ENCODE measurements at places on chromosomes 12 and 14.

DNA sequence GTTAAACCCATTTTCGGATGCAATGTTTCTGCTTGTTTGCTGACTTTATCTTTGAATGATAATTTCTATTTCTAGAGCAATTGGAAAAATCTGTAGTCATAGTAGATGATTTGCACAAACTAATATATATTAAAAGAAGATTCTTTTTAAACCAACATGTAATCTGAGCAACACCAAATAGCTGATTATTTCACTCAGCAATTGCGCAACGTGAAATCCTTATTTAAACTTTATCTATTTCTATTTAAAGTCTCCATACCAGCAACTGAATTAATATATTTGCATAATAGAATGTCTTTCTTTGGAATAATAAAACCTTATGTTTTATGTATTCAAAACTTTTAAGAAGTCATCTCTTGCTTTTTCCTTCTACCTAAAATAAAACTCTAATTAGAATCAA, 1132.4 kb downstream of the FLRT2 start:
- no peak for DNase-seq

DNA sequence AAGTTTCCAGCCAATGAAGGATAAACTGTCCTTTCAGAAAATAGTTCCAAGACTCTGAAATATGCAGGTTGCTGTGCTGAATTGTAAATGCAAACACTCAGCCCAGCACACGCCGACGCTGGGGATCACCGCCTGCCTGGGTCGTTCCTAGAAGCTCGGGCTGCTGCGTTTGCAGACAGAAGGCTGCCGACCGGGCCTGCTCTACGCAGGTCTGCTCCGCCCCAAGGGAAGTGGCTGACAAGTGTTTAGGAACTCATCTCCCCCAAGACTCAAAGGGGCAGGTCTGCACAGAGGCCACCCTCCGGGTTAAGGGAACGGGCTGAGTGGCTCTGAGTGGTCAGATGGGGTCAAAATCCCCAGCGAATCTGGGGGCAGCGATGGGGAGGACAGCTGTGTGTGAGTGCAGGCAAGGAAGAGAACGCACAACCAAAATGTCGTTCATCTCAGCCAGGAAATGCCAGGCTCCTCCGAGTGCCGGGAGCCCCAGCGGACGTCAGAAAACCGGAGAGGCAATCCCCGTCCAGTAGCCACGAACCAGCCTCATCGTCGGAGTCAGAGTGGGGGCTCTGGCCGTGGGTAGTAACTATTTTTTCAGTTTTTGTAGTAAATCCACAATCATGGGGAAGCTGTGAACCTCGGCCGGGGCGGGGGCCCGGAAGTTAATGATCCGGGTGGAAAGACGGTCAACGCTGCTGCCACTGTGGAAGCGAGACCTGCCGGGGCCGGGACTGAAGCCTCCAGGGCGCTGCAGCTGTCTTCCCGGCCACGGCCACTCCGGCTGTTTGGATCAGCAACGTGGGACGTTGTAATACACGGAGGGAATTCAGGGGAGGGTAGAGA, 6.0 kb downstream of the GALNT9 start:
- no peak for DNase-seq

GRCh38 chr14:26941521-26941920, 343.7 kb upstream of the NOVA1 start:
- DNase-seq: no peak

GRCh38 chr14:36256126-36256801, 64.2 kb downstream of the MBIP start:
- DNase-seq: no peak

DNA sequence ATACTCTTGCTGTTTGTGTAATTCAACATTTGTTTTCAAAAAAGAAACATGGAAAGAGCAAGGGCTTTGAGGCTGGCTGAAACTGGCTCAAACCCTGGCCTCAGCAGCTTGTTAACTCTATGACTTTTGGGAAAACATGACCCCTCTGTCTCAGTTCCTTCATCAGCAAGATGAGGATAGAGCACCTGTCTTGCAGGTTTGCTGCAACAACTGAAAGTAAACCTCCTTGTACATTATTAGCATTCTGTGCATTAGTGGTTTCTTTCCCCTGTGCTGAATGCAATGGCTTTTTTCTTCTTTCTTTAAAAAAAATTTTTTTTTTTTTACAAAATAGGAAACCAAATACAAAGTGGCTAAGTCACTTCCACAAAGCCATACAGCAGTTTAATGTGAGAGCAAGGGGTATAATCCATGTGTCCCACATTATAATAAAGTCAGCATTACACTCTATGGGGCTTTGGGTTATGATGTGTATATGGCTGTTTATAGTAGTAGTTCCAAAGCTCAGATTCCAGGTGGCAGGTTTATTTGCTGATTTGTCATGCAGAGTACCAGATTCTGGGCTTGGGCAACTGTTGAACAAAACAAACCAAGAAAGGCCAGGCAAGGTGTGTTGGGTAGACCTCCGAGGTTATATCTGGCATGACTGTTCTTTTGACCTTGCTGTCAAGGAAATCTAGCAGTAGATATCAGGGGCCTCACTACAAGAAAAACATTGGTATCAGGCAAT, 194.5 kb upstream of the CNOT2 start:
- no peak for DNase-seq

- DNase-seq: no peak
These were observed 7.6 kb upstream of the E2F7 start for GRCh38 chr12:77072833-77073495.

DNA sequence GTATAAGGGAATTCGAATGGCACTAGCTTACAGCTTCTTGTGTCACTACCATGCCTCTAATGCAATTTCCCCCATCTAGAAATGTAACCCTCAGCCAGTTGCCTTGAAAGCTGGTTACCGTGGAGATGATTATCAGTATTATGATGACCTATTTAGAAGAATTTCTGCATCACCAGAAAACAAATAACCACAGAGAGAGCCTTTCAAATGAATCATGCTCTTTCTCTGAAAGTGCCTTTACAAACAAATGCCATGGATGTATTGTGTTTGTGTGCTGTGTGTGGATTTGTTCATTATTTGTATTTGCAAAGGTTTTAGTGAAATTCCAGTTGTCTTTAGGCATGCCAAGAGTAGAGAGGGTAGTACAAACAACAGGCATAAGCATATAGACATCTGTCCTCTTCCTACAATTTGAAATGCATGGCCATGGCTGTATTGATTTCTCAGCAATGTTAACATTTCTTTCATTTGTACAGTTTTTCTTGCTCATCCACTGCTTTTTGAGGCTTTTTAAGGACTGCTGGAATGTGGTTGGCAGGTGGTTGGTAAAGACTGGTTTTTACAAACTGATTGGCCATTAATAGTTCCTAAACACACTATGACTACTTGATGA, 266.5 kb downstream of the PAWR start:
- DNase-seq: no peak

GRCh38 chr12:28121433-28121832, 68.8 kb upstream of the CCDC91 start:
- DNase-seq: no peak

Data from NCI-H1436 (cell line).